ENCODE measurements at places on chromosomes 16 and 17.

- no peak for DNase-seq
Observed at GRCh38 chr16:85557971-85558657, 55.0 kb upstream of the GSE1 start.

GRCh38 chr17:41678907-41679739 is 9.6 kb upstream of the EIF1 start:
- DNase-seq: peak; percentile 19

DNA sequence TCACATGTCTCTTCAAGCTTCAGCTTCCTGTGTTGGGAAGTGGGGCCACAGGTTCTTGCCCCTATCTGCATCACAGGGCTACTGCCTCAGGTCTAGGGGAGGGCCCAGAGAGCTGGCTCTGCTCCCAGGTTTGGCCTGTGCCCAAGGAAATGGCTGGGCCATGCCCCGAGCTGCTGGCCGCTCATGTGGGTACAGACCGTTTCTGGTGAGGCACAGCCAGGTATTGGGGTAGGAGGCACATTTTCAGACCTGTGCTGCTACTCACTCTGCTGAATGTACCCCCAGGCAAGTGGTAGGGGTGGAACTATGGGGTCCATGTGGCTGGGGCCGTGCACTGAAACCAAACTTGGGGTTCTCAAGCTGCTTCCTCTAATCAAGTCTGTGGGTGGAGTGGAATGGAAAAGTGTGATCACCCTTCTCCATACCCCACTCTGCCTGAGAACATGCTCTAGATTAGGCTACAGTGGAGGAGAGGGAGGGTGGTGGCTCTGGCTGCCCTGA is 4.6 kb downstream of the GAS2L2 start:
- no peak for DNase-seq

DNA sequence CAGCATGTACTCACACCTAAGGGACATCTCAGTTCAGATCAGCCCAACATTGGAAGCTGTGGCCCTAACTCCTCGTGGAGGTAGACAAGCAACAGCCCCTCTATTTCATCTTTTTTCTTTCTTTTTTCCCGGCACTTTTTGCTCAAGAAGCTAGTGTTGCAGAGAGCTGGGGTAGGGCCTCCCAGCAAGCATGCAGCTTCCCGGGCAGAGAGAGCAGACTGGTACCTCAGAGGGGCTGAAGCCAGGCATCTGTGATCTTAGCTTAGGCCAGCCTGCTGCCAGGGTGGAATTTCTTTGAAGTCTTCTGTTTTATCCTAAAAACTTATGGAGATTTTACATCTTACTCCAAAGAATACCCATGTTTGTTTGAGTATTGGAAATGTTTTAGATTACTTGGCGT is 195.4 kb downstream of the C16orf95 start:
- DNase-seq: no peak

DNA sequence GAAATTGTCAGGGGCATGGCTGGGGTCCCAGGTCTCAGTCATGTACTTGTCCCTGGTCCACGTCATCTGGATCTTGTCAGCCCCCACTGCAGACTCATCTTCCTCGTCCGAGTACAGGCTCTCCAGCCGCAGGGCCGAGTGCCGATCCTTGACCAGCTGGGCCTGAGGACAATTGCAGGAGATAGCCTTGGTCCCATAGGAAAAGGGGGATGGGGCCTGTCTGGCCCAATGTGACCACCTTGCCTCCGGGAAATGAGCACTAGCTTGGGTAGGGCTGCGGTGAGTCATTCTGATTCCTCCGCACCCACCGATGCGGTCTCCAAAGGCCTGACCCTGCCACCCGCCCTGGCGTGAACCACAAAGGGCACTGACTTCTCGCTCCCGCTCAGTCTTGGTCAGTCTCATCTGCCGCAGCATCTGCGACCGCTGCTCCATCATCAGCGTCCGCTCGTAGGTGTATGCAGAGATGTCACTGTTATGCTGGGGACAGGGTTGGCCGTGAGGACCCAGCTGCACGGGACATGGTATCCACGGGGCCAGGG is 1.5 kb upstream of the LCAT start:
- no peak for DNase-seq

GRCh38 chr17:1216217-1217088 is 36.7 kb upstream of the ABR start:
- no peak for DNase-seq

DNA sequence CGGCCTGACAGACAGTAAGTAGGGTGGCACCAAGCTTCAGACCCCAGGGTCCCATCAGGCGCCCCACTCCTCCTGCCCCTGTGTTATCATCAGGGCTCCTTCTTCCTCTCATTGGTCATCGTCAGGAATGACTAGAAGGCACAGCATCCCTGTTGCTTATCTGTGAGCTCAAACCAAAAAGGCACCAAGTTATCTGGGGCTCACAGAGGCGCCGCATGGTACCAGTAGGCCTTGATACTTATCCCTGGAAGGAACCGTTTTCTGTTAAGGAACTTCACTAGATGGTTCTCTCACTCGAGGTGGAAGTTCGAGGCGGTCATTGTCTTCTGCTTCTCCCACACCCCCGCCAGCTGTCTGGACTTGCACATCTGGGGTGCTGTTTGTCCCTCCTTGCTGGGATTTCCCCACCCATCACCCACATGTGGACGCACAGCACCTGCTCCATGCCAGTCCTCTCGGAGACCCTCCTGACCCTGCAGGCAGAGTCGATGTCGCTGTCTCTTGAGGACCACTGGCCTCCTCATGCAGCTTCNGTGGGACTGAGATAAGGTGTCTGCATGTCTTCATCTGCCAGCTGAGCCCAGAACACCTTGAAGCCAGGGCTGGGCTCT is 52.1 kb downstream of the METRNL start:
- DNase-seq: no peak

DNA sequence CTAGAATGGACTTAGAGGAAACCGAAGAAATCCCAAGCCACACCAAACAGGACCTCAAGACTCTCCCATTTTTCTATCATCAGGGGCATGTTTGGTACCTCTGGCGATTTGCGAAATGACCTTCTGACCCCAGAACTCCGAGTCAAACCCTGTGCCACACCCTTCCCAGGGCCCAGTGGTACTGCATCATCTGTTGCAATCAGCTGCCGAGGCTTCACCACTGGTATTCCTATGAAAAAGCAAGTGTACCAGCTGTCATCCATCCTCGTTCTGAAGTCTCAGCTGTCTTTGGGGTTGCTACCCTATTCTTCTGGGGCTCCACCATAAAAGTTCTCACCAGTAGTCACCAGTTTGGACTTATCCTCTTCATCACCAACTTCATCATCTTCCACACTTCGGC is 2.3 kb upstream of the RSKR start:
- no peak for DNase-seq

DNA sequence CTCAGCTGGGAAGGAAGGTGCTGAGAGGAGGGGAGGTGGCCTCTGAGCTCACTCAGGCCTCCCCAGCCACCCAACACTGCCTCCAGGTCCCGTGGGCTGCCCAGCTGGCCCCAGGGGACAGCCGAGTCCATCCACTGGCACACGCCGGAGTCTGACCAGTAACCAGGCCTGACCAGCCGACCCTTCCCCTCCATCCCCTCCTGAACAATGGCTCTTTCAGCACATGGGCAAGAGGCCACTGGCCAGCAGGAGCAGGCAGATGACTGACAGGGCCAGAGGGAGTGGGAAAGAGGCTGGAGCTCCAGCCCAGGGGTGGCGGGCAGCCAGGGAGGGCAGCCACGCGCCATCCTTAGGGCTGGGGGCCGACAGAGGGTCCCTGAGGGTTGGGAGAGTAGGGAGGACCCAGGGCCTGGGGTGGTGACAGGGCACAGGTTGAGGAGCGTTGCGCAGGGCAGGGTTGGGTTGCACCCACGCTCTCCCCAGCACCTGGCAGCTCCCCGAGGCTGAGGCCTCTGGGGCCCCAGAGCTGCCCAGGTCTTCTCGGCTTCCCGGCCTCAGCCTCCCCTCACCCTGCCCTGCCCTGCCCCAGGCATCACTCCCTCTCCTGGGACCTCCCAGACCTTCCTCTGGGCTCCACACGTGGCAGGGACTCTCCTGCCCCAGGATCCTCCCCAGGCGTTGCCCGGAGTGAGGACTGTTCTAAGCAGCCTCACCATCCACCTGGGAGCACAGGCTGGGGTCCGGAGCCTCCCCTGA is 20.2 kb upstream of the SLC38A10 start:
- DNase-seq: no peak

- no peak for DNase-seq
Observed at GRCh38 chr17:63434951-63435571, 11.0 kb downstream of the CYB561 start.

DNA sequence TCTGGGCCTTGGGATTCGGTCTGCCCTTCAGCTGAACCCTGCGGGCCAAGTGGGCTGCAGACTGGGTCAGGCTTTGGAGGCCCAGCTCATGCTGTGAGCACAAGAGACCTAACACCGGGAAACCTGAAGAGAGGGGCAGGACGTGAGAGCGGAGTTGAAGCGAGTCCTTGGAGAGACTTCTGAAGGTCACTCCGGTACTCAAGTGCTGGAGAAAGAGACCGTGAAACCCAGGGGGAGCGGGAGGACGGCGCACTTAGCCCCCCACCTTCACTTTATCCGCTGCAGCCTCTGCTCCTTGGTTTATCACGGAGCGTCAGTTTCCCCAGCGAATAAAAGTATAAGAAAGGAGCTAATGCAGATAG is 361 bp downstream of the UQCRC2 start:
- DNase-seq: no peak

- DNase-seq: no peak
Observed at GRCh38 chr17:78232859-78233173, 1.4 kb downstream of the TMEM235 start.

All from activated T-helper 9 cell treated with anti-CD3 and anti-CD28 coated beads, Interleukin-2, amount 50 U/mL, for 16 hours (primary cell).